ENCODE measurements at places on chromosomes 5 and 9. TPM values are rescaled to one million over a fixed set of nuclear protein-coding genes. Genes with fewer than 3 reads are reported as not detected.

- DNase-seq, result no peak
- H3K27ac ChIP-seq, result no peak overlapping the region
- no peaks in the 10 kb centered on the region for H3K36me3 ChIP-seq
- H3K4me1 ChIP-seq, result no peaks in the 10 kb centered on the region
- H3K27me3 ChIP-seq, result no peaks in the 10 kb centered on the region
- no peak overlapping the region for H3K4me3 ChIP-seq
Measured at GRCh38 chr5:3120028-3120427, 368.6 kb upstream of the IRX2 start.

Gene TTC23L
- not detected for total RNA-seq

GRCh38 chr5:172740428-172741205 is 30.4 kb downstream of the DUSP1 start:
- H3K4me3 ChIP-seq, result peak overlapping the region; percentile 10
- H3K36me3 ChIP-seq, result no peaks in the 10 kb centered on the region
- H3K27me3 ChIP-seq, result no peaks in the 10 kb centered on the region
- peak; percentile 96 for DNase-seq

GRCh38 chr5:135207866-135208265 is 173.8 kb upstream of the PITX1 start:
- H3K4me1 ChIP-seq, result peaks cover 11% of the 10 kb centered on the region
- DNase-seq, result no peak
- no peak overlapping the region for H3K4me3 ChIP-seq

Gene FRMD3
- total RNA-seq, result 8.5 TPM

Gene AGTPBP1
- 28.3 TPM for total RNA-seq

DNA sequence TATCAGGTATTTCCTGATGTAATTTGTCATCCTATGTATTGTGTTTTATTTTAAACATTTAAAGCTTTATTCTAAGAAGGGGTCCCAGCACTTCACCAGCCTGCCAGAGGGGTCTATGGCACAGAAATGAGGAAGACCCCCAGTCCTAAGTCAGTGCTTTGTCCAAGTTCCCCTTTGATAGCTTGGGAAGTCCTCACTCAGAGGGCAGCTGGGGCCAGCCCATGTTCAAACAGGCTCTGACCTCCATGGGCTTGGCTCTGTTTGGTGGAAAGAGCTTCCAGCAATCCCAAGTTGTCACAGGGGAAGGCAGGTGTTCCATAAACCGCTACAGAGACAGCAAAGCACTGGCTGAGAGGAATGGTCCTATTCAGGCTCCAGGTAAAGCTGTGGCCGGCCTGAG is 26.6 kb upstream of the AKNA start:
- no peak overlapping the region for H3K4me3 ChIP-seq
- no peaks in the 10 kb centered on the region for H3K4me1 ChIP-seq
- no peak overlapping the region for H3K27ac ChIP-seq
- no peaks in the 10 kb centered on the region for H3K36me3 ChIP-seq

Gene ARSB
- 18.6 TPM for total RNA-seq

Gene ENC1
- 12.9 TPM for total RNA-seq

DNA sequence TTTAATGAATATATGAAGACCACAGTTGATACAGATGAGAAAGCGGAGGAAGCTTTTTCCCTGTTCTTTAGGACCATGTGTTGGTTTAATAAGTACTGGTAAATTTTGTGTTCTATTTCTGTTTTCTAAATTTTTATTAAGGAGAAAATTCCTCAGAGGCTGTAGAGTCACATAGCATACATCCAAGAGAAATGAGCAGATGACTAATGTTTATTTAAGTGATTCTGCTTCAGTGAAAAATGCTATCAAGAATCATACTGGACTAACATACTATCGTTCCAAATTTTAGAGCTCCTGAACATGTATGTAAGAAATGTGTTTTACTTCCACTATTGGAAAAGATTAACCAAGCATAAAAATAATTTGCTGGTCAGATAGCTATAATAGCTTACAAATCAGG is 115.0 kb downstream of the KIAA1958 start:
- no peaks in the 10 kb centered on the region for H3K27me3 ChIP-seq
- H3K36me3 ChIP-seq, result no peaks in the 10 kb centered on the region
- no peak overlapping the region for H3K4me3 ChIP-seq
- H3K27ac ChIP-seq, result no peak overlapping the region

DNA sequence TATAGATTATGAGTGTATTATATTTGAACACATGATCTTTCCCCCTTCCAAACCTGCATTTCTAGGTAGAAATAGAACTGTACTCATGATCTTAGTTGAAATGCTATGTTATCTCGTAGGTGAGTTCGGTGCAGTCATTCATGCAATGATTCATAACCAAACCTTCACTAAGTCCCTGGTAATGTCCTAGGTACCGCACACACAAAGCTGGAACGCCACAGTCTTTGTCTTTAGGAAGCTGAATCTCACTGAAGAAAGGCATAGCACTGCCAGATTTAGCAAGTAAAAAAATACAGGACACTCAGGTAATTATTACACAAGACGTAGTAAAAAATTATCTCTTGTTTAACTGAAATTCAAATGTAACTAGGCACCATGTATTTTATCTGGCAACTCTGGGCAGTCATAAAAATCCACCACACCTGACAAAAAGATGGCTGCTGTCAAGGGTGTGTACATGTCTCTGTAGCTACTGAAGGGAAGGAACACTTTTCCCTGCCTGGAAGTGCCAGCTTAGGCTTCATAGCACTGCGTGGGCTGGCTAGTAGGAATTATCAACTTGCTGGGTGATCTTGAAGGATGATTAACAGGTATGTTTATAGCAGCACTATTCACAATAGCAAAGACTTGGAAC is 28.0 kb upstream of the TXN start:
- no peaks in the 10 kb centered on the region for H3K36me3 ChIP-seq
- no peak overlapping the region for H3K4me3 ChIP-seq

Gene C9orf40
- total RNA-seq, result 15.2 TPM

- no peak for DNase-seq
- H3K27me3 ChIP-seq, result no peaks in the 10 kb centered on the region
- H3K4me3 ChIP-seq, result no peak overlapping the region
- no peaks in the 10 kb centered on the region for H3K4me1 ChIP-seq
Measured at GRCh38 chr9:131149688-131150053, 24.3 kb downstream of the NUP214 start.

Gene ERP44
- total RNA-seq, result 10.7 TPM

DNA sequence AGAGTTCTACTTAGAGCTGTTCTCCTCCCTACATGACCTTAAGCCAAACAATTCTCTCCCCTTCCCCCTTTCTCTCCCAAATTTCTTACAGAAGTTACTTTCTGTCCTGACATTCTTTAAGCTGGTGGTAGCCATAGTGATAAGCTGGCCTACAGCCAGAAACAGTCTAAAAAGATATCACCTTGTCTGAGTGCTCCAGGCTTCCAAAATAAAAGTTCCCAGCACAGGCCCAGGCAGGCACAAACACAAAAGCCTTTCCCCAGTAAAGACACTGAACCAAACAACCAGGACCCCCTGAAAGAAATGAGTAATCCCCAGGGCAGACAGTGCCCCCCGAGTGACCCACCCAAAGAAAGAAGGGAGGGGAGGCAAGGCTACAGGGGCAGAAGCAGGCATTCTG is 19.2 kb downstream of the SIL1 start:
- H3K4me3 ChIP-seq, result no peak overlapping the region
- DNase-seq, result no peak
- H3K36me3 ChIP-seq, result no peaks in the 10 kb centered on the region

- H3K36me3 ChIP-seq, result no peaks in the 10 kb centered on the region
- no peaks in the 10 kb centered on the region for H3K27me3 ChIP-seq
- no peaks in the 10 kb centered on the region for H3K4me1 ChIP-seq
- H3K4me3 ChIP-seq, result peak overlapping the region; percentile 89
- peak overlapping the region; percentile 26 for H3K27ac ChIP-seq
Measured at GRCh38 chr5:1109542-1110306, 2.1 kb downstream of the SLC12A7 start.

Gene POU4F3
- total RNA-seq, result not detected

Gene CCDC183
- not detected for total RNA-seq

DNA sequence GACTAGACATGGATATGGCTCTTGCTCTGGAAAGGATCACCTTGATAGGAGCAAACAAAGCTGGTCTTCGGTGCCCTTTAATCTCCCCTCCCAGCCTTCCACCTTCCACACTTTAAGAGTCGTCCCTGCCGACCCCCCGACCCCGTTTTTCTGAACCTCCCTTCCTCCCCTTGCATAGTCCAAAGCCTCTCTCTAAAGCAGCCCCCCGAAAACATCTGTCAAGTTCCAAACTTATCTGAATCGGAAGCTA is 423 bp upstream of the NUP214 start:
- peak overlapping the region; percentile 99 for H3K4me3 ChIP-seq
- DNase-seq, result no peak
- H3K4me1 ChIP-seq, result peaks cover 14% of the 10 kb centered on the region
- peaks cover 27% of the 10 kb centered on the region for H3K36me3 ChIP-seq

Gene PCDHGA6
- total RNA-seq, result 2.0 TPM

DNA sequence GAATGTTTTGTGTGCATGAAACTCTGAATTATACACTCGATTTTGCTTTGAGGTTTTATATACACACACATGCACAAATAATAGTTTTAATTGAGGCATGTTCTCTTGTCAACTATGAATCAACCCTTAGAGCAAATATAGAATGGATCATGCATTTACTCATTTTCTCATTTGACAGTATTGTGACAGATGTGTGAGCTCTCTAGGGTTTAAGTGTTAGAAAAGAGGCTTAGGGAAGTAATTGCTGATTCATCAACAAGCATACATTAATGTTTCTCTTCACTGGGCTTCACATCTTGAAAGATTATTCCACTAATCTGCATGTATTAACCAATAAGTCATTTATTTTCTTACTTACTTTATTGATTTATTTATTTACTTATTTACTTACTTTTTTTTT is 1356.8 kb upstream of the ACO1 start:
- H3K27me3 ChIP-seq, result no peaks in the 10 kb centered on the region
- H3K4me3 ChIP-seq, result no peak overlapping the region
- no peaks in the 10 kb centered on the region for H3K36me3 ChIP-seq
- no peaks in the 10 kb centered on the region for H3K4me1 ChIP-seq
- no peak overlapping the region for H3K27ac ChIP-seq
- no peak for DNase-seq

DNA sequence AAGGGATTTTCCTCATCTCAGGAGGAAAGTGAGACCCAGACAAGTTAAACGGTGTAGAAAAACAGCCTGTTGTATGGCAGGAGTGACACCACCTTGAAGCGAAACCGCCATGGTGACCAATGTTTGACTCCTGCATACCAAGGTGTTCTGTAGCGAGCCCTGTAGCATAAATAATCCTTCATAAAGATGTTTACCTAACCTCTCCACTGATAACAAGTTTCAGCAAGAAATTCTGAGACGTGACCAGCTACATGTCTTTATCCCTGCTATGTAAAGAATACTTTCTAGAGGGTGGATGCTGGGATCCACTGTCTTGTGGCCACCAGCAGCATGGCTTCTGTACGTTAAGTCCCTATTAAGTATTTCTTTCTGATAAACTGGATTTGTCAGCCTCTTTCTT is 148.1 kb downstream of the MPDZ start:
- DNase-seq, result no peak
- peaks cover 79% of the 10 kb centered on the region for H3K36me3 ChIP-seq
- H3K27me3 ChIP-seq, result no peaks in the 10 kb centered on the region
- H3K4me3 ChIP-seq, result no peak overlapping the region
- no peaks in the 10 kb centered on the region for H3K4me1 ChIP-seq

- H3K36me3 ChIP-seq, result no peaks in the 10 kb centered on the region
- H3K4me3 ChIP-seq, result no peak overlapping the region
- DNase-seq, result no peak
- no peaks in the 10 kb centered on the region for H3K4me1 ChIP-seq
- no peak overlapping the region for H3K27ac ChIP-seq
Measured at GRCh38 chr5:36558641-36559040, 47.8 kb upstream of the SLC1A3 start.

Gene CDKN2B-AS1
- total RNA-seq, result not detected

DNA sequence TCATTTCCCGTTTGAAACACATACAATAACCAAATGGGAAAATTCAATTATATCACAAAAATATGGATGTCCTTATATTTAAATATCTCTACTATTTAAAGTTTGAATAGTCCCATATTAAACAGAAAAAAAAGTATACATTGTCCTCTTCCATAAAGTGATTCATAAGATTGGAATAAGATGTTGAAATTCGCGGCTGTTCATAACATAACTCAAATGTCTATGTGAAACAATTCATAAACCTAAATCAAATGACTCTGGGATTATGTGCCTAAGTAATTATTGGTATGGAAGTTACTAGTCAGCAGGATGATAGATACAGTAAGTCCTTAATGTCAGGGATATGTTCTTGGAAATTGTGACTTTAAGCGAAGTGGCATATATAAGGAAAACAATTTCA is 3.9 kb upstream of the EFNA5 start:
- no peaks in the 10 kb centered on the region for H3K36me3 ChIP-seq
- no peak overlapping the region for H3K4me3 ChIP-seq
- no peaks in the 10 kb centered on the region for H3K27me3 ChIP-seq
- no peaks in the 10 kb centered on the region for H3K4me1 ChIP-seq

DNA sequence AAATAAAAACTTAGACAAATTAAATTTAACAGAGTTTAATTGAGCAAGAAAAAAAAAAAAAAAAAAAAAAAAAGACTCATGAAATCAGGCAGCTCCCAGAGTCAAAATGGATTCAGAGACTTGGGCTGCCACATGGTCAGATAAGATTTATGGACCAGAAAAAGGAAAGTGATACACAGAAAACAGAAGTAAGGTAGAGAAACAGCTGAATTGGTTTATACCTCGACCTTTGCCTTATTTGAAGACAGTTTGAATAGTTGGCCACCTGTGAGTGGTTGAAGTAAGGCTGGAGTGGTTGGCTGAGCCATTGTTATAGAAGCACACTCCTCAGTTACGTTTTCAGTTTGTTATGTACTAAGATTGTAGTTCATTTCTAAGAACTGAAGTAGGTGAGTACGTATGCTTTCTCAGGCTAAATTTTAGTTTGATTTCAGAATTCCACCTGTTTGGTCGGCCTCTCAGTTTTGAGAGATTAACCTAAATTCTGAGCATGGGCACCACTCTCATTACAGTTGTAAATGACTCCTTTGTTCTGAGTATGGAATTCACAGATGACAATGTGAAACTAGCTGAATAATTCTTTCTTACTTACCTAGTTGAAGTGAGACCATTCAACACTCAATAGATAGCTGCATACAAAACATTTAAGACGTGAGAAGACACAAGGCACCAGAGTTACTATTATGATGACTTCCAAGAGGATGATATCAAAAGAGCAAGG is 149.0 kb downstream of the AOPEP start:
- no peaks in the 10 kb centered on the region for H3K27me3 ChIP-seq
- peaks cover 5% of the 10 kb centered on the region for H3K4me1 ChIP-seq
- H3K27ac ChIP-seq, result peak overlapping the region; percentile 58
- DNase-seq, result no peak
- no peaks in the 10 kb centered on the region for H3K36me3 ChIP-seq

DNA sequence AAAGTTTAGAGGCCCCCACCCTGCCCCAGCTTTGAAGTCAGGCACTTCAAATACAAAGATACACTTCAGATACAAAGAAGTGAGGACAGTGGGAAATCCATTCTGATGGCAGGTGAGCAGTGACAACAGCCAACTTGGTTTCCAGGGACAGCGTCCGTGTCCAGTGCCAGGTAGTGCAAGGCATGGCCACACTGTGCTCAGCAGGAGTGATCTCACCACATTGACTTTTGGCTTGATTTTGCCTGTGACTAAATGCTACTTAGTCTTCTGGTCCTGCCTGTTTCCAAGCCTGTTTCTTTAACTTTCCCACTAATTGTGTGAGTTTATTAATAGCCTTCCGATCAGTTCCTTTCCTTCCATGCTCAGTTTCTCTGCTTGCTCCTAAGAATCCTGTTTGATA is 72.6 kb upstream of the PALM2AKAP2 start:
- H3K4me3 ChIP-seq, result no peak overlapping the region
- no peaks in the 10 kb centered on the region for H3K27me3 ChIP-seq
- H3K27ac ChIP-seq, result peak overlapping the region; percentile 87
- no peak for DNase-seq

Gene PCDHB10
- total RNA-seq, result 0.21 TPM
